Stimulated activated CD4-positive, alpha-beta T cell treated with anti-CD3 and anti-CD28 coated beads, Interleukin-1b, Interleukin-23, amount 100 ng/mL, for 48 hours (primary cell): ENCODE measurements at places on chromosomes 16 and 17.

GRCh38 chr16:20707461-20707860 is 10.0 kb upstream of the ACSM1 start:
- no peak for DNase-seq

DNA sequence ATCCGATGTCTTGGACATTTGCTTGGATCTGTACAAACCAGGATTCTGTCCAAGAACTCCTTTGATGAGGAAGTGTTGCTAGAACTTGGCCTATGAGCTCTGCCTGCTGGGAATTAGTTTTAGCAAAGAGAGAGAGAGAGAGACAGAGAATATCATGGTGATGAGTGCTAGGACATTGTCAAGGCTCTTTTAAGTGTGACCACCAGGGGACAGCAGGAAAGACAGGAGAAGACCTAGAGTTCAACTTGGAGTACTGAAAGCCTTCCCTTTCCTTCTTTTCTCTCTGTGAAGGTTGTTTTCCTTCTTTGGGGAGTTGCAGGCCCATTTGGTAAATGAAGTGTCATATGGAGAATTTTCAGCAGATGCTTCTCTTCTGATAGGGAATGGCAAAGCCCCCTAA is 389.2 kb upstream of the HSBP1 start:
- DNase-seq: no peak

DNA sequence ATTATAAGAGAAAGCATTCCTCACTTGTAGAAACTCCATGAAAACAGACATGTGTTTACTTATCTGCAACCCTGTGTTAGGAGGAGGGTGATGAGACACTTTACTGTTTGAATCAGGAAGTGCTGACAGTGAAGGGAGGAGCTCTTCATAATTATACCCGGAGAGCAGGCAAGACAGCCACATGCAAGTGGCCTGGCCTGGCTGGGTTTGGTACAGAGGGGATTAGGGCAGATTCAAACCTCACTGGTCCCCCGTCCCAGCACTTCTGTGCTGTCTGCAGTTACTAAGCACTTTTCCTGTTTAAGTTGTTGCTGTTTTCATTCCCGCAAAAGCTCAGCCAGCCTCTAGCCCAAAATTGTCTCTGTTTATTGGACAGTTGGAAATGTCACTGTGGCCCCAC is 78.5 kb downstream of the WWOX start:
- no peak for DNase-seq

GRCh38 chr16:3020247-3020603 is at the start of gene TNFRSF12A:
TNFRSF12A (plus strand) TSS chr16:3020368; CDS start chr16:3020398, 30 bp downstream.
- peak; percentile 66 for DNase-seq

DNA sequence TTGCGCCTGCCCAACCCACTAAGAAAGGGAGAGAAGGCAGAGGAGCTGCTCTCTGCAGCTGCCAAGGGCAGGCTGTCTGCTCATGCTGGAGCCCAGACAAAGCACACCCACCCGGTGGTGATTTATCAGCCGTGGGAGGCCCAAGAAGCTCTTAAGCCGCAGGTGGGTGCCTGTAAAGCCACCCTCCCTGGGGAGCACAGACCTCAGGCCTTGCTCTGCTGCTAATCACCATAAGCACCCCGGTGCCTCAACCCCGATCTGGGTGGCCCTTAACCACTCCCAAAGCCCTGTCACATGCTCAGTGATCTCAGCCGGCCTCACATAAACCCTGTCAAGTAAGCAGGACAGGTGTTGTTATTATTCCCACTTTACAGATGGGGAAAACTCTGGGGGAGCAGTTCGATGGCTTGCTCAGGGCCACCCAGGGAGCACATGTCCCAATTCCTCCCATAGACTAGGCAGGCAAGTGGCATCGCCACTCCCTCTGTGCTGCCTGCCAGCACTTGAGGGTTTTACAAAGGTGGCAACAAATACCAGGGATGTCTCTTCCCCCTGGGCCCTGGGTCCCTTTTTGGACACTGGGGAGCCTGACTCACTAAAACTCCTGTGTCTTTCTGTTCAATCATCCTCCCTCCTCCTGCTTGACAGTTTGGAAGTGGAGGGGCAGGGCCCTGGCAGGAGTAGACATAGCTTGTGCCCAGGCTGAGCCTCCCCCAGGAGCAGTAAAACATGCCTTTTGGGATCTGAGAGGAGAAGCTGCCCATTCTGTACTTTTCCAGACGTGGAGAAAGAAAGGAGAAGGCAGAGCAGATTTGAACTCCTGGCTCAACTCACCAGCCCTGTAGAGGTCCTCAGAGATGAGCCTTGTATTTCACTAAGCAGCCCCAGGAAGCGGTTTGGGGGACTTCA is 299.3 kb downstream of the SOX9 start:
- no peak for DNase-seq

GRCh38 chr16:85584267-85584666 is 28.9 kb upstream of the GSE1 start:
- DNase-seq: no peak

GRCh38 chr17:74852237-74853047 is 7.2 kb downstream of the GRIN2C start:
- DNase-seq: peak; percentile 73

- DNase-seq: no peak
These were observed 55.4 kb downstream of the NUP93 start for GRCh38 chr16:56785317-56785716.

DNA sequence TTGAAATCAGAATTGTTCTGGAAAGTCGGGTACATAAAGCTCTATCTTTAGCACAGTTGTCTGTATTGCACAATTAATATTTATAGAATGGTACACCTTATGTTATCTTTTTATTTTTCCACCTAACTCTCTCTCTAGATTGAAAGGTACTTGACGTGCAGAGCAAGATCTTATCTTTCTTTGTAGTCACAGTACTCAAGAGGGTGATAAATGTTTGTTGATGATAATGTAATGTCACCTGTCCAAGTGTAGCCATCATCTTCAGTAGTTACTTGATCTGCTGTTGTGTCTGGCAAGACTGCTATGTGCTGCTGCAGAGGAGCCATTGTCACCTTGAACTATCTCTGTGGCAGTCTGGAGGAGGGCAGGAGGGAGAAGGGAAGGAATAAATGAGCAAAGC is 5.3 kb downstream of the HMOX2 start:
- DNase-seq: no peak

- no peak for DNase-seq
These were observed 72.7 kb downstream of the STH start for GRCh38 chr17:46071796-46072195.

DNA sequence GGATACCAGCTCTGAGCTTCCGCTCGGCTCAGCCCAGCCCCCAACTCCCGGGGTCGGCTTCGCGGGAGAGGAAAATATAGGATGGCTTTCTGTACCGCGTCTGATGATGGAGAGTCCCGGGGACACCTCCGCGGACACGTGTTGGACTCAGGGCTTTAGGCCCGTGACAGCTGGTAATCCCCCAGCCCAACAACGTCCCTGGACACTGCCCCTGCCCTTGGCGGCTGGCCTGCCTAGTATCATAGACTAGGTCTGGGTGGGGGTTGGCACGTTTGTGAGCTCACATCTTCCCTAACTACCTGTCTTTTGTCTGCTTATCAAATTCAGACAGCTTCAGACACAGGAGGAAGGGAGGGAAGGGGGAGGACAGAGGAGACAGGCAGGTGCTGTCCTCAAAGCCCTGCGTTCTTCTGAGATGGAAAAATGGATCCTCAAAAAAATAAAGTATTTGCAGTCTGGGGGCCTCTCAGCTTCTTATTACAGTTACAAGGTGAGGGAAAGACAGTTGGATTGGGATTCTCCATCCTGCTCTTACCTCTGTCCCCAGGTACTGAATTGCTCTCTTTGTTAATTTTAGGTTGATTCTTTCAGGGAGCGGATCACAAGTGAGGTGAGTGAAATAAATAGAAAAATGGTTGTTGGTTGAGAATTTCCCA is 698 bp downstream of the PSME3 start:
- DNase-seq: no peak

DNA sequence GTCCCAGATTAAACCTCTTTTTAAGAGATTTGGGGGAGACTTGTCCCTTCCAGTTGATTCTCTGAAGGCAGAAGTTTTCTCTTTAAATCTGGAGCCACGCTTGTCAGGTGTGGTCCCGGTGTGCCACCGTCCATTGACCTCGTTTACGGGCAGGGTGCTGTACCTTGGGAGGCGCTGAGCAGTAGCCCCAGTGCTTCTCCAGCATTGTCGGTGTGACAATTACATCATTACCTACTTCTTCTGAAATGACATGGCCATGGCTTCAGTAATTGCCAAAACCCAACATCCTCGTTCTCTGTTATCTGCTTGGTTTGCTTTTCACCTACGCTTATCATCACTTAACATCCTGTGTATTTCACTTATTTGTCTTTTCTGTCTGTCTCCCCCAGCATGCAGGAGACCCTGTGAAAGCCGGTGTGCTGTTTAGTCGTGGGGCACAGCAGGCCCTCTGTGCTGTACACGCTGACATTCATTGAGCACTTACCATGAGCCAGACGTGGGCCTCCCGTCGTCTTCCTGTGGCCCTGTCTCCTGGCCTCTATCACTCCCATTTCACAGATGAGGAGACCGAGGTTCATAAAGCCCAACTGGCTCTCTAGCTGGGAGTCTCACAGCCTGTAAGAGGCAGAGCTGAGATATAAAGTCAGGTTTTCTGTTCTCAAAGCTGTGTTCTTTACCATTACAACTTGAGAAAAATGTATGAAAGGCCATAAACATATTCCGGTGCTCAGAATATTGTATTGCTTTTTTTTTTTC is 143.9 kb downstream of the CMIP start:
- DNase-seq: no peak

- DNase-seq: no peak
These were observed 426.2 kb downstream of the CDH11 start for GRCh38 chr16:64695684-64696083.

- DNase-seq: peak; percentile 51
These were observed at the start of gene NHLRC4 for GRCh38 chr16:566475-567372. NHLRC4 (plus strand) TSS chr16:567005; CDS start chr16:568048, 1,043 bp downstream.

DNA sequence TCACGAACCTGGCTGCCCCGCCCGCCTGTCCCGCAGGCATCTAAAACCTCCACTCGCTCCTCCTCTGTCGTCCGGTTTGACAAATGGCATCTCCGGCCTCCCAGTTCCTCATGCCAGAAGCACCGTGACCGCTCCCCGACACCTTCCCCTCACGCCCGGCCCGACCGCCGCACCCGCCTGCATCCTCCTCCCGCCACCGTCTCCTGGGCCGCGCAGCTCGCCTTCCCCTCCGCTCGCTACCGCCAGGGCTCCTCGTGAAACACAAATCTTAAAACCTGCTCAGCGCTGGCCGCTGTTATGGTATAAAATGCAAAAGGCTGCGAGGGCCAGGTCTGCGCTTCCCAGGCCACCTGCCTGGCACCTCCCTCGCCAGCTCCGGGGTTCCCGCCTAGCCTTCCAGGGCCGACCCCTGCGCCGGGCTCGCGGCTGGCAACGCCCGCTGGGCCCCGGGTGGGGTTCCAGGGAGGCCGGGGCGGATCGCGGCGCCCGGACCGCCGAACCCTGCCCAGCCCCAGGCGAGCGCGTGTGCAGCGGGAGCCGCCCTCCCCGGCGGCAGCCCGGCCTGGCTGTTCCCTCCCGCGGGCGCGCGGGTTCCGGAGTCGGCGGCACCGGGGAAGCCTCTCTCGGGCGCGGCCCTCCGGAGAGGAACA is 488 bp downstream of the SPSB3 start:
- DNase-seq: peak; percentile 31

GRCh38 chr17:39080421-39081078 is 70.9 kb downstream of the PLXDC1 start:
- DNase-seq: no peak

GRCh38 chr16:71288890-71289731 is at the start of gene CMTR2:
CMTR2 (minus strand) TSS chr16:71289402; CDS start chr16:71285920, 3,482 bp downstream.
- DNase-seq: peak; percentile 93

DNA sequence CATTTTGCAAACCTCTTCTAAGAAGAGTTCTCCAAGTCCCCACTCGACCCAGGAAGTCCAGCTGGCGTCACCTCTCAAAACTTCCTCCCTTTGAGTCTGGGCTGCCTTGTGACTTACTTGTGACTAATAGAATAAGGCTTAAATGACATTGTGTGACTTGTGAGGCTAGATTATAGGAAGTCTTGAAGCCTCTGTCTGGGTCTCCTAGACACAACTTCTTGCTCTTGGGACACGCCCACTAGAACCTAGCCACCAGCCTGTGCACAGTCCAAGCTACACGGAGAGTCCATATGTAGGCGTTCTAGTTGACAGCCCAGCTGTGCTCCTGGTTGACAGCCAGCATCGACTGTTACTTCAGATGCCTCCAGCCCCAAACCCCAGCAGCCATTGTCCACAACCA is 66.7 kb upstream of the TANC2 start:
- no peak for DNase-seq

DNA sequence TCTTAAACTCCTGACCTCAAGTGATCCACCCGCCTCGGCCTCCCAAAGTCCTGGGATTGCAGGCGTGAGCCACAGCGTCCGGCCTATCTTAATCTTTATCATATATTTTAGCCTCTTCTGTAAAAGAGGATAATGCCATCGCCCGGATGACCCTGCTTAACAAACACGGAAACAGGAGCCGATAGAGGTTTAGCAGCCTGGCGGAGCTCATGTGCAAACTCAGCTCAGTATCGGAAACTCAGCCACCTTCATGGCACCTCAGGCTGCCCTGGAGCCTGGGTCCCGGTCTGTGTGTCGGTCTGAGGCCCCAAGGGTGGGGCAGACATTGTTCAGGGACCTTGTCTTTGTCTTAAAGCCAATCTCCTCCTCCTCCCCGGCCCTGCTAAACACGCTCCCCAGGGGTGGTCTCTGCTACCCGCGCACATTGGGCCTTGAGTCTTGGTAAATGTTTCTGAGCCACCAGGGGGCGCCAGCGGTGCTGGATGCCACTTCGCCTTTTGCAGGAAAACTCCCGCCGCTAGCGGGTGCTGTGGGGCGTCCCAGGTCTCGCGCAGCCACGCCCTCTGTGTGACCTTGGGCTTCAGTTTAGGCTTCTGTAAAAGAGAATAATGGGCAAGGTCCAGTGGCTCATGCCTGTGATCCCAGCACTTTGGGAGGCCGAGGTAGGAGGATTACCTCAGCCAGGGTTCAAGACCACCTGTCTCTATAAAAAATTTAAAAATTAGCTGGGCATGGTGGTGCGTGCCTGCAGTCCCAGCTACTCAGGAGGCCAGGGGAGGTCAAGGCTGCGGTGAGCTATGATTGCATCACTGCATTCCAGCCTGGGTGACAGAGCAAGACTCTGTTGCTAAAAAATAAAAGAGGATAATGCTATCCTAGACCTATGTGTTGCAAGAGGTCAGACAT is 2.7 kb downstream of the CETP start:
- peak; percentile 92 for DNase-seq

GRCh38 chr17:81393684-81394376 is 1.4 kb upstream of the BAHCC1 start:
- peak; percentile 94 for DNase-seq

DNA sequence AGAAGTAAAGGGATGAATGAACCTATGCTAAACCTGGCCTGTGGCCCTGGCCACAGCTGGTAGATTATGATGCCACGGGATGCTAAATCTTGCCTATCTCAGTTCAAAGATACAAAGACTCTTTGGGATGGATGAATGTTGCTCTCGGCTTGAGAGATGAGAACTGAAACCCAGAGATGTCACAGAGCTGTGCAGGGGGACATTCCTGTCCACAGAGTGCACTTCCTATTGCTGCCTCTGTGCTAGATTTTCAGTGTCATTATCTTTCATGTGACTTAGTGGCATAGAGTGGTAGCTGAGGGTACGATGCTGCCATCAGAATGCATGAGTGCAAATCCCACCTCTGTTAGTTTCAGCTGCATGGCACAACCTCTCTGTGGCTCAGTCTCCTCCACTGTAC is 2.3 kb upstream of the MT1M start:
- no peak for DNase-seq
